ENCODE measurements at places on chromosomes 5 and 9.

DNA sequence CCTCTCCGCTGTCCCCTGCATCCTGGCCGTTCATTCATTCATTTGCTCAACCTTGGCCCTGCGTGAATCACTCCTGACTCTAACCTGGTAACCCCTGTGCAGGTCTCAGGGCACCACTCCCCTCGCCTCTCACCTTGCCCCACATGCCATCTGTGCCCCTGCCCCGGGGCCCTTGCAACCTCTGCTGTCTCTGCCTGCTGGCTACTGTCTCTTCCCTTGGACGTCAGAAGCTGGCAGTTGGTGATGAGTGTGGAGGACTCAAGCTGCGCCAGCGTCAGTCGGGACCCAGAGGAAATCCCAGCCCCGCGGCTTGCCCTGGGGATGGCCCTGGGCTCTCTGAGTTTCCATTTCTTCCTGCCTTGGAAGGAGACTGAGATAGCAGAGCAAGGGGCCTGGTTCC, 154.9 kb downstream of the OLFM1 start:
- no peak for DNase-seq

GRCh38 chr9:88007291-88007650, 32.9 kb upstream of the CDK20 start:
- peak; percentile 61 for DNase-seq

GRCh38 chr9:89413963-89414638, 83.8 kb downstream of the SEMA4D start:
- DNase-seq = no peak

DNA sequence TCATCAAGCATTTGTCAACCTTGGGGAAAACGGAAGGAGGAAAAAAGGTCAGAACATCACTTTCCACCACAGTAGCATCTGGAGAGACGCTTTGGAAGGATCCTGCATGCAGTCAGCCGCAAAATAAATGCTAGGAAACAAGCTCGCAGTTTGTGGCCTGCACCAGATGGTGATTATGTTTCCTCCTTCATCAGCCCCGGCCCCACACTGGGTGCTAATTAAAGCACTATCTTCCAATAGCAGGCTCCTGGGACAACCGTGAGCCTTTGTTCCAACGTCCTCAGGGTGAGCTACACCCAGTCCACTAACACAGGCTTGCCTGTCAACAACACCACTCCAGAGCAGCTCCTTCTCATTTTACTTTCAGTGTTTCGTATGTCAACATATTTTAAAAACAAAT, 64.0 kb downstream of the RNF130 start:
- DNase-seq = no peak

- no peak for DNase-seq
Observed at GRCh38 chr9:76181020-76181641, 213.1 kb downstream of the RFK start.

DNA sequence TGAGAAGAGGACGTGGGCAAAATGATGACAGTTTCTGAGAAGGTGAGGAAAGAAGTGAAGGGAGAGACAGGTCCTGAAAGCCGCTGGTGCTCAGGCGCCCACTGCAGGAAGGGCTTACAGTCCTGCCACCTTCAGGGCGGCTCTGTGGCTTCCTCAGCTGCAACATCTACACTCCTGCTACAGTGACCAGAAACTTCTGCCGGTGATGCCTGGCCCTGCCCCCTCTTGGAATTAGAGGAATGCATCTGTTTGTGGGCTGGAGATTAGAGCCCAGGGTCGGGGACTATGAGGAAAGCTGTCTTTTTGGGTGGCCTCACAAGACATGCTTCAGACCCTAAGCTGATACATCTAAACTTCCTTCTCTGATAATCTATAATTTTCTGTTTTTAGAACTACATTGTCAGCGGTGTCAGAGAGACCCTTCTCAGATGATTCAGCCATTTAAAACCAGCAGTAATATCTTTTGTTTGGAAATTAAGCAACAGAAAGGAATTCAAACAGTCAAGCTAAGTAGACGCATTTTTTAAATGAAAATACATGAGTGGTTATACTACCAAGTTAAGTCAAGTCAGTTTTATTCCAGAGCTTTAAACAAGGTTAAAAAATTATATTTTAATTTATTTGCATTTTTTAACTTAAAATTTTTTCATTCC, 30.4 kb downstream of the PRDM6 start:
- no peak for DNase-seq

- no peak for DNase-seq
Observed at GRCh38 chr5:55518831-55519390, 15.9 kb downstream of the PLPP1 start.

- DNase-seq = no peak
Observed at GRCh38 chr9:136700304-136700703, 12.1 kb upstream of the DIPK1B start.

- DNase-seq = no peak
Observed at GRCh38 chr5:64330728-64331231, 165.1 kb downstream of the RNF180 start.

GRCh38 chr9:76109953-76110352, 219.5 kb downstream of the PCSK5 start:
- no peak for DNase-seq

GRCh38 chr5:172806897-172807672, 27.0 kb upstream of the ERGIC1 start:
- peak; percentile 76 for DNase-seq
